CD4-positive, alpha-beta memory T cell (primary cell): ENCODE measurements at places on chromosomes 16 and 17. TPM values are rescaled to one million over a fixed set of nuclear protein-coding genes. Genes with fewer than 3 reads are reported as not detected.

DNA sequence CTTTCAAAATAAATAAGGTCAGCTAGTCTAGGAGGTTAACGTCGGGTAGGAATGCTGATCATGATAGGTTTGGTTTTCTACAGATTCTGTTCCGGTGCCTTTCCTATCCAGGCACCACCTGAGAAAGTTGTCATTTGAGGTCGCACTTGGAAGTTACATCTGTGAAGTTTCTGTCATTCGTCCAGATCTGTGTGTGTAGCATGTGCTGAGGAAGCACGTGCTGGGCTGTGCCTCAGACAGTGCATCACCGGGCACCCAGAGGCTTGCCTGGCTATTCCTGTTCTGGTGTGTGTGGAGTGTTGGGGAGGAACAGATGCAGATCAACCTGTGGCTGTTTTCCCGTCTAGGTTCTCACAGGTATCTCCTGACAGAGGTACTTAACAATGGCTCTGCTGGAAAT, 42.6 kb downstream of the DNAJA2 start:
- H3K4me1 ChIP-seq: peaks cover 6% of the 10 kb centered on the region
- H3K4me3 ChIP-seq: no peak overlapping the region
- H3K27me3 ChIP-seq: no peaks in the 10 kb centered on the region
- DNase-seq: no peak
- no peaks in the 10 kb centered on the region for H3K36me3 ChIP-seq
- H3K27ac ChIP-seq: no peak overlapping the region

The GP1BA gene
- total RNA-seq: not detected

GRCh38 chr17:74803971-74804370, 27.8 kb upstream of the NAT9 start:
- H3K27me3 ChIP-seq: no peaks in the 10 kb centered on the region
- no peak overlapping the region for H3K4me3 ChIP-seq
- no peaks in the 10 kb centered on the region for H3K4me1 ChIP-seq
- peaks cover 39% of the 10 kb centered on the region for H3K36me3 ChIP-seq
- DNase-seq: no peak

The TIMP2 gene
- total RNA-seq: 5.9 TPM

DNA sequence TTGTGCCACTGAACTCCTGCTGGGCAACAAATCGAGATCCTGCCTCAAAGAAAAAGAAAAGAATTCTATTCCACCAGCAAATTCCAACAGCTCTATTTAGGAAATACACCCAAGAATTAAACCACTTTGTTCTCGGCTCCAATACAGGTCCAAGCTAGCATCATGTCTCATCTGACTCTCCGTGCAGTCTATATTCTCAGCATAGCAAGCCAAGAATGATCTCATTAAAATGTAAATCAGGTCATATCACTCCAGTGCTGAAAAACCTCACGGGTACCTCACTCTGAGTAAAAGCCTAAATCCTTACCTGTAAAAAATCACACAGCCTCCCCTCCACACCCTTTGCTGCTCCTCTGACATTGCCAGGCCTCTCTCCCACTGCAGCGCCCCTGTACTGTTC, 23.9 kb downstream of the UBE2G1 start:
- no peaks in the 10 kb centered on the region for H3K36me3 ChIP-seq
- DNase-seq: no peak
- H3K27ac ChIP-seq: no peak overlapping the region
- H3K27me3 ChIP-seq: no peaks in the 10 kb centered on the region
- H3K4me3 ChIP-seq: no peak overlapping the region

The FAM171A2 gene
- total RNA-seq: 0.72 TPM

The TBC1D3K gene
- total RNA-seq: not detected

- no peaks in the 10 kb centered on the region for H3K27me3 ChIP-seq
- no peak overlapping the region for H3K27ac ChIP-seq
These were observed 399.7 kb upstream of the RBFOX1 start for GRCh38 chr16:6932871-6933385.

DNA sequence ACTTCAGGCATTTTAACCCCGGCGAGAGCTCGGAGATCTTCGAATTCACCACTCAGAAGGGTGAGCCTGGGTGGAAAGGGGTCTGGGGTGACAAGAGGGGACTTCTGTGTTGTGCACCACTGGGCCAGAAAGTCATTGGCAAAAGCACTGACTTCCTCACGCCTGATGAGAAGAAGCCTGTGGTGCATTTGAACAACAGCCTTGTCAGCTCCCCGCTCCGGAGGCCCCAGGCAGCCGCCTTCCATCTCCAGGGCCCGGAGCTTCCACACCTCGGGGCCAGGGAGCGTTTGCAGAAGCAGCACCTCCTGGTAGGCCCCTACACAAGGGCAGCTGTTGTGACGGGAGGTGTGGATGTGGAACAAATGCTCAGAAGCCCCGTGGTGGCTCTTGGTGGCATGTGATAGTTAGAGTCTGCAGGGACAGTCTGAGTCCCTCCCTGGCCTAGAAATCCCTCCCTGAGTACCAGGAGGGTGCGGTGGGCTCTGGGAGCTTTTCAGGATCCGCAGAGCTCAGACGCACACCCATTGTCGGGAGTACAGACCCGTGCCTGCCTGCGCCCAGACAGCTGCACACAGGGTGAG, 9.7 kb downstream of the CACNG1 start:
- no peaks in the 10 kb centered on the region for H3K4me1 ChIP-seq
- H3K4me3 ChIP-seq: no peak overlapping the region
- no peaks in the 10 kb centered on the region for H3K36me3 ChIP-seq

DNA sequence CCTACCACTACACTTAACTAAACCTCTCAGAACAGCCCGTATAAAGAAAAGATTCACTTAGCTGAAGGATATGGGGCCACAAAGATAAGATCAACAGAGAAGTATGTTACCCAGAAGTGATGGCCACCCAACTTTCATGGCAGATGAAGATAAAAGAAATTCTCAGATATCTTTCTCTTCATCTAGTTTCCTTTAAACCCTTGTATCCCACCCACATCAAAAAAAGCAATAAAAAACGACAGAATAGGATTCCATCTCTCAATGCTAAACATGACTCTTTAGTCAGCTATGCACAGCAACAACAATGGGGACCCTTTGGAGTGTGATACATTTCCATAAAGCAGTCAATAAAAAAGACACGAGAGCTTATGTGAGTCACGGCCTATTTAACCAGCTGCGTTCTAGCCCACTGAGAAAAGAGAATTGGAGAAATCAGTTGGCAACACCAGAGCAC, 86.6 kb downstream of the SNX11 start:
- H3K4me1 ChIP-seq: peaks cover 28% of the 10 kb centered on the region
- peak; percentile 46 for DNase-seq
- H3K27ac ChIP-seq: no peak overlapping the region
- no peaks in the 10 kb centered on the region for H3K27me3 ChIP-seq

The FNDC8 gene
- total RNA-seq: not detected

- DNase-seq: no peak
- no peaks in the 10 kb centered on the region for H3K36me3 ChIP-seq
- no peak overlapping the region for H3K4me3 ChIP-seq
- H3K4me1 ChIP-seq: peaks cover 4% of the 10 kb centered on the region
These were observed 16.8 kb downstream of the MARCHF10 start for GRCh38 chr17:62791235-62791734.

DNA sequence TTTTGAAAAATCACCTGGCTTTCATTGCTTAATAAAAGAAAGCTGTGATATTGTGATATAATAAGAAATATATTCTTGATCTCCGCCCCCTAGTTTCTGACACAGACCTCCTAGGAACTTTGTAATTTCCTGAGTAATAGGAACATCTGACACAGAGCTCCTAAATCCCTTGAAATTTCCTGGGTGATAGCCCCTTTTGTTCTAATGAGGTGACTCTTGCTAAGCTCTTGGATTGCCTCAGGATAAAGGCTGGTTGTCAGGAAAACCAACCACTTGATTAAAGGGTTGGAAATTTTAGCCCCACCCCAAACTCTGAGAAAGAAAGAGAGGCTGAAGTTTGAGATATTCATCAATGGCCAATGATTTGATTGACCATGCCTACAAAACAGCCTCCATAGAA, 326.4 kb upstream of the KIF2B start:
- H3K27ac ChIP-seq: no peak overlapping the region
- H3K4me3 ChIP-seq: no peak overlapping the region
- no peak for DNase-seq
- H3K36me3 ChIP-seq: no peaks in the 10 kb centered on the region

The TPSG1 gene
- total RNA-seq: not detected

The GP2 gene
- total RNA-seq: not detected

DNA sequence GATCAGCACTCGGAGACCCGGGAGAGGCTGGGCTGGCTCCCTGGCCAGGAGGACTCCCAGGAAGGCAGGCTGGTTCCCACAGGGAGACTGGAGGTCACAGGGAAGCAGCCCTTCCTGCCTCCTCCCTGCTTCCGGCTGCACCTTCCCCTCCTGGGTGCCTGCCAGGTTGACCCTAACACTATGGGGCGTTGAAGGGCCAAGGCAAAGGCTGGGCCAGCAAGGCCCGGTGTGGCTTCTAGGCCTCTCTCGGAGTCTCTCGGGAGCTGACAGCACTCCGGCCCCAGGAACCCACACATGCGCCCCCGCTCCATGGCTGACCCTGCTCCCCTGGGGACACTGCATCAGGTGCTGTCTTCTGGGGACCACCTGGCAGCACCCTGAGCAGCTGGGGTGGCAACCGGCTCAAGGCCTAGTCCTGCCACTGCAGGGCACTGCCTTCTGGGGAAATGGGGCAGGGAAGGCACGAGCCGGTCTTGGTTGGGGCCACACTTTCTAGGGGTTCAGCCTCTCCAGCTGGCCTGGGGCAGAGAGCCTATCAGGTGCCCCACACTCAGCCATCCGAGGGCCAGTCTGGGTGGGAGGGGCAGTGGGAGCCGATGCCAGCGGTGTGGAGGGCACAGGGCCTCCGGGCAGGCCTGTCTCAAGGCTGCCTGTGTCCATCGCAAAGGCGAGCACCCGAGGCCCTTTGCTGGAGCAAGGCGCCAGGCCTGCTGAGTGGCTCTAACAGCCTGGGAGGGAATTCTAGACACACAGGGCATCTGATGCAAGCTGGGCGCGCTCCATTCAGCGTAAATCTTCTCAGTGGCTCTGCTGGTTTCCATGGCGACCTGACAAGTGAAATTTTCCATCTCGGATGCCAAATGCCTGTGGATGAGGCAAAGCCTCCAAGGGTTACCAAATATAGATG, 5.6 kb upstream of the MTSS2 start:
- H3K4me1 ChIP-seq: no peaks in the 10 kb centered on the region
- DNase-seq: no peak
- no peaks in the 10 kb centered on the region for H3K36me3 ChIP-seq
- H3K27me3 ChIP-seq: no peaks in the 10 kb centered on the region
